ENCODE measurements at places on chromosomes 16 and 17.

- DNase-seq: no peak
Measured at GRCh38 chr16:68704232-68704867, 32.7 kb upstream of the CDH1 start.

- DNase-seq: no peak
Measured at GRCh38 chr17:72120642-72121163, at the start of gene SOX9. Gene SOX9 (plus strand): TSS chr17:72121020. CDS start chr17:72121392, 372 bp downstream.

DNA sequence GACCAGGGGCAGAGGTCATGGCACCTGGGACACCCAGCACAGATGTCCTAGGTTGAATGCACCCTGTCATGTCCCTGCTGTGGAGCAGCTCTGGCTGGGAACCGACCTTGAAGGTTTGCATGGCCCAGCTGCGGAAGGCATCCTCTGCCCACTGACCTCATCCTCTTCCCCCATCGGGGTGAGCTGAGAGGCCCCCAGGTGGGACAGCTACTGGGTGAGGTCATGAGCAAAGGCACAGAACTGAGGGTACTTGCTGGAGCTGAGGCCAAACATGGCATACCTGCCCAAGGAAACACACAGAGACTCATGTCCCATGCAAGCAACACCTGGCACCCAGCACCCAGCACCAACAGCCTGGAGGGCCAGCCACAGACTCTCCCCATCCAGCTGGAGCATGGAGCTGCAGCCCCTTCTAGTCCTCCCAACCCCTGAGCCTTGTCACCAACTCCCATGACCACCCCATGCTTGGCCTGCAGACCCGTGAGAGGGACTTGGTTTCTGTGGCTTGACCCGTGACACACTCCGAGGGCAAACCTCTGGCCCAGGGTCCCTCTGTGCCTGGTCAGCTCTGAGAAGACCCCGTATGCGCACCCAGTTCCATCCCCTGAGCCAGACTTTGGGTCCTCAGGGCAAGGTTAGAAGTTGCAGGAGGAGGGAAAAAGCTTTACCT, 33.1 kb downstream of the LGALS9 start:
- no peak for DNase-seq

GRCh38 chr17:1260086-1260769, 10.0 kb upstream of the BHLHA9 start:
- DNase-seq: no peak

GRCh38 chr17:17104036-17104435, 61.8 kb downstream of the MPRIP start:
- no peak for DNase-seq

- no peak for DNase-seq
Measured at GRCh38 chr17:71866095-71866494, 254.7 kb upstream of the SOX9 start.

- DNase-seq: no peak
Measured at GRCh38 chr16:30893417-30893743, 497 bp downstream of the BCL7C start.

DNA sequence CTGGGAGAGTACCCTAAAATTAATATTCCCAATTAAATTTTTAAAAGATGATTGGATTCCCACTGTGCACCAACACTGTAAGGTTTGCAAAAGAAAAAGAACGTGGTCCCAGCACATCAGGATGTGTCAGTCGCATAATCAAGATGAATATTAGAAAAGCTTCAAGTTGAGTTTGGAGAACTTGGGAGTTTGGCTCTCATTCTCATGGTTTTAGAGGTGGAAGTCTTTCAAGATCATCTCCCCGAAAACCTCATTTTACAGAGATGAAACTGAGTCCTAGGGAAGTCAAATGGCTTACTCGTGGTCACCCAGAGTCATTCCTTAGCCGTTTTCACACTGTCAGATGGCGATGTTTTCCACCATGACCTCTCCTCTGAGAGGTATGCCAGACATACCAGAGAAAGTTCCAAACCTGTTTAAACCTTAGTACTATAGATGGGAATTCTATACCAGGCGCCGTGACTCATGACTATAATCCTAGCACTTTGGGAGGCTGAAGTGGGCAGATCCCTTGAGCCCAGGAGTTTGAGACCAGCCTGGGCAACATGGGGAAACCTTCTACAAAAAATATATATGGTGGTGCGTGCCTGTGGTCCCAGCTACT, 1.2 kb downstream of the SEC14L1 start:
- DNase-seq: no peak

- DNase-seq: no peak
Measured at GRCh38 chr17:43994272-43995149, 9.9 kb upstream of the NAGS start.

DNA sequence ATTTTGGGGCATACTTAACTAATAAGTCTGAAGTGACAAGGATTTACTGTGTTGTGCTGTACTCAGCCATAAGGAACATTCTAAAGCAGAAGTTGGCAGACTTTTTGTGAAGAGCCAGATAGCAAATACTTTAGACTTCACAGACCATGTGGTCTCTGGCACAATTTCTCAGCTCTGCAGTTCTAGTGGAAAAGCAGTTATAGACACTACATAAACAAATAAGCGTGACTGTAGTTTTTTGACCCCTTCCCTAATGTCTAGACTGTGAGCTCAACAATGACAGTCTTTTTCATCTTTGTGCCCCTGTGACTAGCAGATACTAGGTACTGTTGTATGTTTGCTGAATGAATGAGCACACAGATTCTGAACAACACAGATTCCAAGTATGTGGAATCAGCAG, 4.9 kb downstream of the RPAIN start:
- DNase-seq: no peak

- no peak for DNase-seq
Measured at GRCh38 chr17:65886315-65887245, 305.4 kb downstream of the CEP112 start.

- peak; percentile 52 for DNase-seq
Measured at GRCh38 chr17:48816774-48817590, at the start of gene TTLL6. Gene TTLL6 (minus strand): TSS chr17:48817229. CDS start chr17:48817072, 157 bp downstream.

DNA sequence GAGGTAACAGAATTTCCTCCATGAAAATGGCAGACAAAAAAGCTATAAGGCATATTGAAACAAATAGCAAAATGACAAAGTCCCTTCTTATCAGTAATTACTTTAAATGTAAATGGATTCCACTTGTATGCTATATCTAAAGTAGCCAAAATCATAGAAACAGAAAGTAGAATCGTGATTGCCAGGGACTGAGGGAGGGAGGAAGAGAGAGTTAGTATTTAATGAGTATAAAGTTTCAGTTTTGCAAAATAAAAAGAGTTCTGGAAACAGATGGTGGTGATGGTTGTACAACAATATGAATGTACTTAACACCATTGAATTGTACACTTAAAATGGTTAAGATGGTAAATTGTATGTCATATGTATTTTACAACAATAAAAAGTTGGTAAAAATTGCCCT, 407.4 kb downstream of the CA10 start:
- no peak for DNase-seq

- no peak for DNase-seq
Measured at GRCh38 chr17:74466111-74466827, at the start of gene CD300A. Gene CD300A (plus strand): TSS chr17:74466634. CDS start chr17:74466704, 70 bp downstream.

- DNase-seq: no peak
Measured at GRCh38 chr17:81651692-81652091, 4.7 kb downstream of the PDE6G start.

- DNase-seq: no peak
Measured at GRCh38 chr17:68693896-68694295, 92.7 kb upstream of the FAM20A start.

- DNase-seq: no peak
Measured at GRCh38 chr17:70217571-70217970, 48.2 kb downstream of the KCNJ2 start.

GRCh38 chr16:24568392-24568791, 29.0 kb downstream of the RBBP6 start:
- no peak for DNase-seq

GRCh38 chr16:50248845-50249244, 17.5 kb upstream of the ADCY7 start:
- DNase-seq: no peak

DNA sequence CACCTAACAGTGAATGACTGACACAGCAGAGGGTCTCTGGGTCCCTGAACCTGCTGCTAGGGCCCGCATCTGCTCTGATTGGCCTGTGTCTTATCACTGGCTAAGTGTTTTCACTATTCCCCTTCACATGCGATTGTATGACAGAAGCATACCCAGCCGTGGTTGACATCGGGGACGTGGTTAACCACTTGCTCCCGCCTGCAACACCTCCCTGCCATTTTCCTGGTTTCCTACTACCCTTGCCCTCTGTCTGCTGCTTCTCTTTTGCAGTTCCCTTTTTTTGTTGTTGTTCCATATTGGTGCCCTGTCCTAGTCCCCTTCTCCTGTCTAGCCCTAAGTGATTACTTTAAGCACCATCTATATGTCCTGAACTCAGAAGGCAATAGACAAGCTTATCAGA, 177.0 kb downstream of the RGS9 start:
- DNase-seq: no peak

GRCh38 chr17:79395066-79395465, 215.8 kb downstream of the RBFOX3 start:
- DNase-seq: no peak

- no peak for DNase-seq
Measured at GRCh38 chr17:38900978-38901656, 24.3 kb upstream of the LASP1NB start.

- DNase-seq: no peak
Measured at GRCh38 chr17:42097691-42098631, at the start of gene ZNF385C. Gene ZNF385C (minus strand): TSS chr17:42098473. CDS start chr17:42063056, 35,417 bp downstream.

DNA sequence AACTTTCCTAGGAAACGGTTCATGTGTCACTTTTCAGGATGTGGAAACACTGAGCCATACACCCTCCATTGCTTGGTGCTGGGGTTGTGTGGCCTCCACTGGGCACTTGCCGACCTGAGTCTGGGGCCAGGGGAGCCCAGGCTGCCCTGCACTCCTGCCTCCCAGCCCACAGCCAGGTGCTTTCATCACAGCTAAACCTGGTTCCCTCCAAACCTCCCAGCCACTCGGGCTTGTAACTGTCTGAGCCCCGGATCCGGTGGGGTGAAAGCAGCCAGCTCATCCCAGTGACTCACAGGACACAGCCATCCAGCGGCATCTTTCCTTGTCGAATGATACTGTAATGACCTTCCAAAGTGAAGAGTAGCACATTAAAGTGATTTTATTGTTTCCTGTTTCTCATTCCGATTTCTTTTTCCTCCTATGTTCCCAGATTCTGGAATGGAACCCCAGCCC, 19.8 kb downstream of the CARHSP1 start:
- no peak for DNase-seq

DNA sequence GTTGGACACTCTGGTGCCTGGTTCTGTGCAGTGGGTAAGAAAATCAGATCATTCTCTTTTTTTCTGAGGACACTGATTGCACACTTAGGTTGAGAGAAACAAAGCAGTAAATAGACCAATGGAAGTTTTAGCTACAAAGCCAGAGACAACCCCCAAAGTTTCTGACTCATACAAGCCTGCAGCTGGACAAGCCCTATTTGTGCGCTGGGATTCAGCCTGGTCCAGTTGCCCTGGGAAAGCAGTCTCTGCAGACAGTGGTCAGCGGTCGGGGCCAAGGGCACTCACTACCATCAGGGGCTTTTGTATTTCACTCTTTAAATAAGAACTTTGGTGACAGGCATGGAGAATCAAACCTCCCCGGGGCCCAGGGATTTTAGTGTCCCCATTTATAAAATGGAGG, 6.0 kb upstream of the RHBDL3 start:
- DNase-seq: no peak

DNA sequence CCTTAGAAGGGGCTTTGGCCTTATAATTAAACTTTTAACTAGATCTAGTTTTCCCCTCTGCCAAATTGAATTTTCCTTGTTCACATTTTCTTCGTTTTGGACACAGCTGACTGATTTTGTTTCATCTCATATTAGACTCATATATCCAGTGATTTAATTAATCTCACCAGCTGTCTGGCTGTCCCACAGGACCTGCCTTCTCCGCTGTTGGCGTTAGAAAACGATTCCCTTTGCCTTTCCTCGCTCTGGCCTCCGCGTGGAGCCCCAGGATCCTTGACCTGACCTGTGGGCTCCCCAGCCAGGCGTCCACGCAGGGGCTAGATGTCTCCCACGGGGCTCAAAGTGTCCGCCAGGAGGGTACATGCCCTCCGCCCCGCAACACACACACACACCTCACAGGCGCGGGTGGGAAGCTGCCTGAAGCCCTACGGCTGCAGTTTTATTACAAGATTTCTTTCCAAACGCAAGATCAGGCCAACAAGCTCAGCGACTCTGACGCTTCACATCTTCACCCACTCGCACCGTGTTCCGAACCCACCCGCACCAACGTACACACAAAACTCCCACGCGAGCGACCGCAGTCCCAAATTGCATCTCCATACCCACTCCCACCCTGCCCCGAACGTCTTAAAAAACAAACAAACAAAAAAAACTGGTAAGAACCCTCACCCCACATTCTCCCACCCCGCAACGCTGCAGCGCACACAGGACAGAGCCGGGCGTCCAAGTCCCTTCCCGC, 1.1 kb downstream of the RPRML start:
- no peak for DNase-seq

- no peak for DNase-seq
Measured at GRCh38 chr17:74736513-74737298, at the start of gene RAB37. Gene RAB37 (plus strand): TSS chr17:74737256. CDS start chr17:74737273, 17 bp downstream.

- DNase-seq: no peak
Measured at GRCh38 chr17:61117983-61118382, 281.7 kb upstream of the TBX2 start.

DNA sequence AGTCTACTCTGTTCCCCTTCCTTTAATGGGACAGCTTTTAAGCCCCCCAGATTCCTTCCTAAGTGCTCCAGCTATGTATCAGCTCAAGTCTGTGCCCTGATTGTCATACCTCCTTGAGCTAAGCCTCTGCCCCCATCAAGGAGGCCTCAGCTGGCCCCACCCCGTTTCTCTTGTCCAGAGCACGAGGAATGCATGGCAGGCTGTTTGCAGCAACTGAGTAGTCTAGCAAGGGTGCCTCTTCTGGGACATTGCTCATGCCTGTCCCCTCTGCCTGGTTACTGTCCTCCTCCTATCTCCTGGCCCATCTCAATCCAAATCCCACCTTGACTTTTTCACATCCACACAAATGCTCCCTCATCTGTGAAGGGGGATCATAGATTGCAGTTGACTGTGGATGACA, 27.8 kb upstream of the TMEM220 start:
- no peak for DNase-seq

DNA sequence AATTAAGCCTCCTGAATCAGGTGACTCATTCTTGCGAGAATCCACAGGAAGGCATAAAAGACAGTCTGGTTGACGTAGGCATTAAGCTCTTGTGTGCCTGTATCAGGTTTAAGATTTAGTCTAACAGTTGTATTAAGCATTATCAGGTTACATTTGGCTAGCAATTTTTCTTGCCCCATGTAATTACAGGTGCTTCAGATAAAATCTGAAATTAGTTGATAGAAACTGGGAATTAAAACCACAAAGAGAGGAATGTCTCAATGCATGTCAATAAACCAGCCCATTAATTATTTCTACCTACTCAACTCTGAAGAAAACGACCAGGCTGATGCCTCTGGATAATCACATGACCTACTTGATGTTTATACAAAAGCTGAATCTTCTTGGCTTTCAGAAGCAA, 217.2 kb downstream of the CA10 start:
- DNase-seq: no peak

GRCh38 chr16:17311333-17312093, 159.2 kb downstream of the XYLT1 start:
- DNase-seq: no peak

GRCh38 chr16:75379911-75380847, 53.1 kb downstream of the CFDP1 start:
- DNase-seq: no peak
